Endothelial cell of umbilical vein (primary cell): ENCODE measurements at places on chromosomes 11 and 22.

- DNase-seq, result no peak
These were observed 204.9 kb downstream of the CSNK2A3 start for GRCh38 chr11:11148104-11148509.

DNA sequence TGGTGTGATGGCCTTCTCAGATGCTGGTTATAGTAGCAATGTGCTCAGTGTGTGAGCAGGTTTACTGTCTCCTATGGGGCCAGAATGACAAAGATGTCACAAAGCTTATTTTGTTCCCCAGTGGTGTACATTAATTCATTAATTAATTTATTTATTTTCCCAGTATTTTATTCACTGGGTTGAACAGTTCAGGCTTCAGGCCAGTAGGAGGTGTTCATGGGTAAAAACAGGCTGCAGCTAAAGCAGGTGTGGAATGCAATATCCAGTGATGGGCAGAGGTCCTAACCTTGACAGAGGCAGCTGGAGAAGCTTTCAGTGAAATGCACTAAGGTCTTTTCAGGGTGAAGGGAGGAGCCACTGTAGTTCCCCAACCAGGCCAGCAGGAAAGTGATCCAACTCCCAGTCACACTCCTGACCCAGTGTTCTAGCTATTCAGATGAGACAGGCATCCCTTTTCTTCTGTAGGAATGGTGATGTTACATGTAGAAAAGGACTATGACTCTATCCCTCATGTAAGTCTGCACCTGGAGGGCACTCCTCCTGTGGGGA is 7.8 kb upstream of the FANCF start:
- DNase-seq, result no peak

- DNase-seq, result no peak
These were observed 8.7 kb upstream of the PAX6 start for GRCh38 chr11:31819621-31820437.

- DNase-seq, result peak; percentile 26
These were observed 43.4 kb downstream of the APOL5 start for GRCh38 chr22:35761037-35761436.

- no peak for DNase-seq
These were observed 52.4 kb downstream of the SYT13 start for GRCh38 chr11:45233804-45234170.

GRCh38 chr11:124938206-124938765 is 2.4 kb upstream of the HEPACAM start:
- no peak for DNase-seq

DNA sequence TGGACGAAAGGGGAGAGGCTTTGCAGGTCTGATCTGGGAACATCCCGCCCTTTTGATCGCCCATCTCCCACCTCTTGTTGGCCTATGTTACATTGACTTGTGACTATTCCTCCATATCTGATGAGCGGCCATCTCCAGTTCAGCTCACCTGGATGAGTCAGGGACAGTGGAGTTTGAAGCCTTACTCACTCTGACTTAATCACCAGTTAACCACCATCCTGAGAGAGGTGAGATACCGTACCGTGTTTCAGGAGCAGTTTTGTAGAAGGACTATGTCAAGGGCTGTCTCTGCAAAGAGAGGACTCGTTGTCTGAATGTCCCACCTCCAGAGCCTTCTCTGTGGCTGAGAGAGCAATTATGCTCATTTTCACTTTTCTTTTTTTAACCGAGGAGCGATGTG is 771.7 kb downstream of the NTM start:
- no peak for DNase-seq

DNA sequence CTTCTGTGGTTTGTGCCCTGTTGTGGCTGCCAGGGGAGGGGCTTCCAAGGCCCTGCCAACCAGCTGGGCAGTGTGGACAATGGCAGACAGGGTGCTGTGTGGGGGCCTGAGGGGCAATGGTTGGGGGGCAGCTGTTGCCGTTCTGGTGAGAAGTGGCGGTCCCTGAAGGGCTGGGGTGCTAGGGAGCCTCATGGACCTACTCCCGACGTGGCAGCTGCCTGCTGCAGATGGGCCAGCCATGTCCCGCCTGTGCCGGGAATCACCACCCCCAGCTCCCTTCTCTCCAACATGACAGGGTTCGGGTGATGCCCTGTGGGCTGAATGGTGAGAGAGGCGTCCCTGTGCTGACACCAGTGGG is 74.2 kb downstream of the KCNQ1 start:
- no peak for DNase-seq

DNA sequence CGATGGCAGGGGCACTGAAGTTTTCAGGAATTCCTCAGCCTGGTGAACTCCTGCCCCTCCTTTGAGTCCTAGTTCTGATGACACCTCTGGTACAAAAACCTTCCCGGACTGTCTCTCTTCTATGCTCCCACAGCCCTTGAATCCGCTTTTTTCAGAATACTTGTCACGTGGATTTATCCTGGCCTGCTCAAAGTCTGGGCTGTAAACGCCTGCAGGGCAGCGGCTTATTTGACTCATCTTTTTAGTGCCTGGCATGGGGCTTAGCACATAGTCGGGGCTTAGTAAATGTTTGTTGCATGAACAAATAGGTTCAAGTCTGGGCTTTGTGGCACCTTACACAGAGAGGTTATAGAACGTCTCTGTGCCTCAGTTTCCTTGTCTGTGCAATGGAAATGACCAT is 13.4 kb upstream of the KCNJ11 start:
- no peak for DNase-seq

- DNase-seq, result no peak
These were observed 52.8 kb downstream of the OSBP2 start for GRCh38 chr22:30747493-30747892.
